Iris pigment epithelial cell (primary cell): ENCODE measurements at places on chromosomes 13 and 19.
A peak's percentile ranks its signal among the peaks of the same experiment; 100 is the strongest.

GRCh38 chr19:29851769-29852521, 40.2 kb downstream of the CCNE1 start:
- DNase-seq: no peak

- DNase-seq: no peak
These were observed 25.1 kb upstream of the C13orf46 start for GRCh38 chr13:113998781-113999617.

DNA sequence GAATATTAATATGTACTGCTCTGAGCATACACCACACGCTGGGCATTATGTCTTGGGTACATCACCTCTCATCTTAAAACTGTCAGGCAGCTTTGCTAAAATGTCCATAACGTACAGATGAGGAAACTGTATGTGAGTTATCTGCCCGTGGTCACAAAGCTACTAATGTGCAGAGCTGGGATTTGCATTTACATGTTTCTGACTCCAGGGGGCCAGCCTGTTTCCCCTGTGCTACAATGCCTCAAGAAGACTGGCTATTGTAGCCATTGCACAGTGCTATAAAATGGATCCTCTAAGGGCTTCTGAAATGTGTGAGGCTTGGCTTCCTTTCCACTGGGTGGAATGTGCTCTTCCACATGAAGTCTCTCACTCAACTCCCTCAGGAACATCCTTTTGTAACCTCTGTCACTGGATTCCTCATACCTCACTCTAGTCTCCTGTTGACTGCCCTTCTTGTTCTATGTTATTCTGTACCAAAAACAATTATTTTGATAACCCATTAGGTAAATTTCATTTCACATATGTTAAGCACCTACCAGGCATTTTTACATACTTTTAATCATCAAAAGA, 95.6 kb upstream of the HTR2A start:
- DNase-seq: peak; percentile 17

DNA sequence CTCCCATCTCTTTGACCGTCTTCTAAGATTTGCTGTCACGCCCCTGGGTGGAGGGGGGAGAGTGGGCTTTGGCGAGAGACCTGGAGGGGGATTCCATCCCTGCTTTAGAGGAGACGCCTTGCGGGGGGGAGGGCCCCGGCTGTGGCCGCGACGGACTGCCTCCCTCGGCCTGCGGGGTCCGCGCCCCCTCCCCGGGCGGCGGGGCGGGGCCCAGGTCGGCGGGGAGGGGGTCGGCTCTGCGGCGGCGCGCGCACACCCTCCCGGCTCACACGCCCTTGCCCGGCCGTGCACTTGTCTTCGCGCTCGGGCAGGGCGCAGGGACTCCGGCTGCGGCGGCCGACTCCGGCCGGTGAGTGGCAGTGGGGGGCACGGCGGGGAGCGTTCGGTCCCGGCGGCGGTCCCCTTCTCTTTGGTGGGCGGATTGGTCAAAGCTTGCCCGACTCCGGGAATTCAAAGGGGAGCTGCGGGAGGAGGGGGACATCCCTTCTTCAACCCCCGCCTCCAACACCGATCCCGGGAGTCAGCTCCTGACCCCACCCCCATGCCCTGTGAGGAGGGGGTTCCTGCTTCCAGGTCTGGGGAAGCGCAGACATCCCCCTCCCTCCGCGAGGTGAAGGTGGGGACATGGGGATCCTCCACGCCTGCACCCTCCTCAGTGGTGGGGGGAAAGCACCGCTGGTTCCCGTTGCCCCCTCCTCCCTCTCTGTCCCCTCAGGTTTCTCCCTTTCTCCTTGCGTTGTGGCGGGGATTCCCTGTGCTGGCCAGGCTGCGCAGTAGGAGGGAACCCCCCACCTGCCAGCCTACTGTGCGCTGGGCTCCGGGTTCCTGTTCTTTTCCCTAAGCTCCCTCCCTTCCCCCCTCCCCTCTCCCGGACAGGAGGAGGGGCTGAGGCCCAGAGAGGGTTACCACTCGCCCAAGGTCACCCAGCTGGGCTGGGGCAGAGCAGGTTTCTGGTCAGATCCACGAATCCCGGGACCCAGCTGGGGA, 14.6 kb upstream of the KCNN1 start:
- no peak for DNase-seq

DNA sequence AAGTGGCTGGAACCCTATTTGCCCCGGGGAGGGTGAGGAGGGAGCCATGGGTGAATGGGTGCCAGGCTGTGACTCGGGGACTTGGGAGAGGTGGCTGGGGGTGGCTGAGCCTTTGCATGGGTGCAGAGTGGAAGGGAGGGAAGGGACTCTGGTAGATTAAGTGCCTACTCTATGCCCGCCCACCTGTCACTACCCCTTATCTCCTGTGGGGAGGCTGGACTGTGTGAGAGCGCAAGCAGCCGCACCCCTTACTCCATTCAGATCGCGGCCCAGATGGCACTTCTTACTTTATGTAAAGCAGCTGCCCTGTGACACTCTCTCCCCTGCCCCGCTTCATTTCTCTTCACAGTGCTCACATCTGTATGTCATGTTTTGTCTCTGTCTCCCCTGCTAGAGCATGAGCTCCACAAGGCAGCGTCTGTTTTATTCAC, 2.9 kb downstream of the KASH5 start:
- no peak for DNase-seq

GRCh38 chr13:40187841-40188591, 478.4 kb downstream of the FOXO1 start:
- no peak for DNase-seq

DNA sequence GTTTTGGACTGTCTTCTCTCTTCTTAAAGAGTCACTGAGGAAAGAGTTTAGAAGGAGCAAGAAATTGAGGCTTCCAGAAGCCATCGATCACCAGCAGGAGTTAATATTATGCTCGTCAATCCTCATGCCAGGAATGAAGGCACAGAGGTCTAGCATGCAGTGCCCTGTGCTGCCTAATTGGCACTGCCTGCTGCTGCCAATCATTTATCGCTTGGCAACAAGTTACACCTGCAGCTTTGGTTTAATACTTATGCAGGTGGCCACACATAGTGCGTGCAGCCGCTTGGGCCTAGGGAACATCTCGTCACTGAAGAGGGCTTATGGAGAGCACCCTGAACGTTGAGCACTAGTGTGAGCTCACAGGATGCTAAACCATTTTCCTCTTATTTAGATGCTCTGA, 2.7 kb upstream of the SOX1 start:
- DNase-seq: no peak

DNA sequence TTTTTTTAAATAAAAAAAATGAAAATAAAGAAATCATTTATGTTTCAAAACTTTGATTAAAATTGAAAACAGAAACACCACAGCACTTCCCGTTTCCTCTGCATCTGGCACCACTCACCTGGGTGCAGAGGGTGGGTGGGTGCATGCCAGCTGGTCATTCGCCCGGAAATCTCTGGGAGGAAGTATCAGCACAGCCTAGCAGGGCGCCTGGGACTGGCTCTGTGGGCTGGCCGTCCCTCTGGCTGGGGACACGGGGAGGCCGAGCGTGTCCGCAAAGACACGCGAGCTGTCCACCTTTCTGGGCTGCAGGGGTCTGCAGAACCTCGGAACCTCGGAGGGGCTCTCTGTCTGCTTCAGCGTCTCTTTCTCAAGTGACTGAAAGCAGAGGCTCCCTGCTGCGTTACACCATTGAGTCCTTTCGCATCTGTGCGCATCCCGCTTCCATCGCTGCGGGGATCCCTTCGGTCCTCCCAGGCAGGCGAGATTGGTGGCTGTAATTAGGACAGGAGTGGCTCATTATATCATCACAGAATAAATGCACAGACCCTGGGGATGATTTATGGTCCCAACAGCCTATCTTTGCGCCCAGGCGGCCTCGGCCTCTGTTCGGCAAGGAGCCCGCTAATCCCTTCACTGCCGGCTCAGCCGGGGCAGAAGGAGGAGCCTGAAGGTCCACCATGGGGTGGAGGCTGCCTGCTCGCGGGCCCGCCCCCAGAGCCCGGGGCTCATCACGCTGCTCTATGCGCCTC, 17.2 kb downstream of the CRTC1 start:
- peak; percentile 72 for DNase-seq

DNA sequence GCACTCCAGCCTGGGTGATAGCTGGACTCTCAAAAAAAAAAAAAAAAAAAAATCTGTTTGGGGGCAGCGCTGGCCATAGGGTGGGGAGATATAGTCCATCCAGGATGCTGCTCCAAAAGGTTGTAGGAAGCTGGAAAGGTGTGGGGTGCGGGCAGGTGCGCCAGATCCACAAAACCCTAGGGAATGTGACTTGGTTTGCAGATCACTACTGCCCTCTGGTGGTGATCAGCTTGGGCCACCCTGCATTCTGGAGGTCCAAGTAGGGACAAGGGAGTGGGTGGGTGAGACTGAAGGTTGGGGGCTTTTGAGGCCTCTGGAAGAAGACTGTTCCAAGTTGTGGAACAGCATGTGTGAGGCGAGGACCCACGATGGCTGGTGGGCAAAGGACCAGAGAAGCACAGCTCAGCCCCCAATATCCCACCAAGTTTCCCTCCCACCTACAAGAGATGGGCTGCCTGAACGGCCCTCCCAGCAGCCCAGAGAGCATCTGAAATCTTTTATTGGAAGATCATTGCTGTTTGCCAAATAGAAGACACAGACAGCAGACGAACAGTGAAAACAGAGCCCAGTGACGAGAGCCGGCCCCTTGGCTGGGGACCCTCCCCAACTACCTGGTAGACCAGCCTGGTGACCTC, 10.4 kb upstream of the TYK2 start:
- DNase-seq: peak; percentile 64

DNA sequence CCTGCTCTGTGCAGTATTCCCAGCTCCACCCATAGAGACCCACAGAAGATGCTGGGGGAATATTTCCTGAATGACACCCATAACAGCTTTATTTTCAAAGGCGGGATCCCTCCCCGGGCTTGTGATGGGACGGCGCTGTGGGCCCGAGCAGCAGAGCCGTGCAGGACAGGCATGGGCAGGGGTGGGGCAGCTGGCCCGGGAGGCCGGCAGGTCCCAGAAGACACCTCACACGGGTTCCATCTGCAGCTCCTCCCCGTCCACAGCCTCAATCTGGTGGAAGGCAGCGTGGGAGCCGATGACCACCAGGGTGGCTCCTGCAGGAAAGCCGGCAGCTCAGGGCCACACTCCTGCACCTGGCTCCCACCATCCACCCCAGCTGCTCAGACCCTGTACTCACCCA, 2.5 kb downstream of the RABAC1 start:
- DNase-seq: no peak

- no peak for DNase-seq
These were observed 610.6 kb upstream of the PRR20A start for GRCh38 chr13:56530096-56530495.

DNA sequence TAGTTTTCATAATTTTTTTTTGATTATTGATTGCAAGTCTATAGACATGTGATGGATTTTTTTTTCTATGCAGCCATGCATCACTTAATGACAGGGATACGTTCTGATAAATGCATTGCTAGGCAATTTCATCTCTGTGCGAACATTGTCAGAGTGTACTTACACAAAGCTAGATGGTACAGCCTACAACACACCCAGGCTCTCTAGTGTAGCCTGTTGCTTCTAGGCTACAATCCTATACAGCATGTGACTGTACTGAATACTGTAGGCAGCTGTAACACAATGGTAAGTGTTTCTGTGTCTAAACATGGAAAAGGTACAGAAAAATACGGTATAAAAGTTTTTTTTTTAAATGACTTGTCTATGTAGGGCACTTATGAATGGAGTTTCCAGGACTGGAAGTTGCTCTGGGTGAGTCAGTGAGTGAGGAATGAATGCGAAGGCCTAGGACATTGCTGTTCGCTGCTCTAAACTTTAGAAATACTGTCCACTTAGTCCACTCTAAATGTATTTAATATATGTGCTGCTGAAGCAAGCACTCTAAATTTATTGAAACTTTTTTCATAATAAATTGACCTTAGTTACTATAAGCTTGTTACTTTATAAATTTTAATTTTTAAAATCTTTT, 20.3 kb downstream of the SPATA13 start:
- peak; percentile 70 for DNase-seq

- DNase-seq: no peak
These were observed 60.7 kb upstream of the C1QTNF9B start for GRCh38 chr13:23957981-23958380.

DNA sequence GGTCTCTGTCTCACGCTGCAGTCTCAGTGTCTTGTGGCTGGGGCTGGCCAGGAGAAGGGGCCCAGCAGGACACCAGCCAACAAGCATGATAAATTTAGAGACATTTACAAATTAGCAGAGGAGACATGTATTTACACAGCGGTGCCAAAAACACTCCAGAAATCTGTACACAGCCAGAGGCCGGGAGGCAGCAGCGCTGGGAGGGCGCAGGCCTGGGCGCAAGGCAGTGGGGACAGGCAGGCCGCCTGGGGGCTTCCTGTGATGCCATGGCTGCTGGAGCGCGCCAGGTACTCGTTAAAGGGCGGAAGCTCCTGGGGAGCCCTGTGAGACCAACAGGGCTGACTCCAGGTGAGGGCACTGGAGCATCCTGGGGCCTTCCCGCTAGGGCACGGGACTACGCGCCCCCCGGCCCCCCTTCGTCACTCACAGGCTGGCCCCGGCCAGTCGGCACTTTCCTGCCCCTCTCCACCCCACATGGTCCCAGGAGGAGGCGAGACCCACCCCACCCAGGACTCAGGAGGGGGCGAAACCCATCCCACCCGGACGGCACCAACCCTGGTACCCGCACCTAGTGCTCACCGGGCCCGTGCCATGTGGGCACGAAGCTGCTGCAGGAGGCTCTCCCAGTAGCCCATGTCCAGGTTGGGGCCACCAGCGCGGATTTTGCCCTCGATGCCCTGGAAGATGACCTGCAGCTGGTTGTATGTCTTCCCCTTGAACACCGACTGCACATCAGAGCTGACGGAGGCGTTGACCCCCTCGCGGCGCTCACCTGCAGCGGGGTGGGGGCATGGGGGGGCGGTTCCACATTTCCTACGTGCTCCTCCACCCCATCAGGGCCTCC, 7.4 kb upstream of the TBXA2R start:
- DNase-seq: no peak

- DNase-seq: no peak
These were observed 314.3 kb upstream of the HTR2A start for GRCh38 chr13:47211106-47211505.

DNA sequence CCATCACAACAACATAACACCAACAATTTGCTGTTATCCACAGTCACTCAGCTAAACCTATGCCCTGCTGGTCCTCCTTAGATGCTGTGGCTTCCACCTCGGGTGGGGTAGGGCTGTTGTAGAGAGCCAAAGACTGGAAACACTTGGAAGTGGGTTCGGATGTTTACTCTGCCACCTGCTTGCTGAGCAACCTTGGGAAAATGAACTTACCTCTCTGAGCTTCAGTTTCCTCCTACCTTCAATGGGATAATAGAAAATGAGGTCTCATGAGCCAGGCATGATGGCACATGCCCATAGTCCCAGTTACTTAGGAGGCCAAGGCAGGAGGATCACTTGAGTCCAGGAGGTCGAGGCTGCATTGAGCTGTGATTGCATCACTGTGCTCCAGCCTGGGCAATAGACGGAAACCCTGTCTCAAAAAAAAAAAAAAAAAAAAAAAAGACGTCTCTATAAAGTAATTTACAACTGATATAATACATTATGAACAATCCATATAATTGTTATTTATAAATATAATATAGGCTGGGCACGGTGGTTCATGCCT, 3.3 kb upstream of the SYCN start:
- no peak for DNase-seq

DNA sequence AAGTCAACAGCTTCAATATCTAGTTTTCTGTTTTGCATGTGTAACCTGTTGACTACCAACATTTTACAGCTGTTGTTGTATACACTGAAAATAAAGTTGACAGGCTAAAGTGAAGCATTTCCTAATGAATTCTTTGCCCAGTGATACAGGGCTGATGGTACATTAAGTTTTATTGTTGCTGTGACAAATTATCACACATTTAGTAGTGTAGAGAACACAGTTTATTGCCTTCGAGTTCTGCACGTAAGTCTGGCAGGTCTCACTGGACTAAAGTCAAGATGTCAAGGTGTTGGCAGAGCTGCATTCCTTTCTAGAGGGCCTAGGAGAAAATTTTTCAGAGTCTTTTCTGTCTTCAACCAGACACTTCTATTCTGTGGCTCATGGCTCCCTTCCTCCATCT, 184.2 kb downstream of the SLITRK6 start:
- DNase-seq: no peak
